ENCODE measurements at places on chromosomes 11 and 22. TPM values are rescaled to one million over a fixed set of nuclear protein-coding genes. Genes with fewer than 3 reads are reported as not detected.

DNA sequence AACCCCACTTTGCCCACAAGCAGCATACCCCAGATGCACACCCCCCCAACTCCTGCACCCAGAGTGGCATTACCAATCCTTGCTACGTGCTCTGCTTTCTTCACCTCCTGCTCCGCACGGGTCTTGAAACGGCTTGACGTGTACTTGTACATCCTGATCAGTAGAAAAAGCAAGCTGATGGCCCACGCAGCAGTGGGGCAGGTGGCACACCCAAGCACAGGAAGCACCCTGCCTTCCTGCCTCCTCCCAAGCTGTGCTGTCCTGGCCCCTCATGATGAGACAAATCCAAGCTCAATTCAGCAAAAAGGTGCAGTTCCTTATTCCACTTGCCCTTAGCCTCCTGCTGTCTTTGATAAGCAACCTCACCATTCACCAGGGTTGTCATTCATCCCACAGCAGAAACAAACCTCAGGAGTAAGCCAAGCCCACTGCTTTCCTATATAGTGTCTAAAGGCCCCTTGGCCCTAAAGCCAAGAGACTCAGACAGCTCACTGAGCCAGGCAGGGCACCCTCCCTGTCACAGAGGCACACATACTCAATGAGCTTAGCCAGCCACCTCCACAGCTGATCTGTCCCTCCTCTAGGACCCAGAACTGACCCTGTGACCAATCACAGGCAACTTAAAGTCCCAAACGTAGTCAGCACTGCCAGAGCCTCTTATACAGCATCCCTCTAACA is 27.8 kb downstream of the MORC2 start:
- H3K27me3 ChIP-seq = no peaks in the 10 kb centered on the region
- no peaks in the 10 kb centered on the region for H3K4me1 ChIP-seq
- DNase-seq = no peak
- no peak overlapping the region for H3K27ac ChIP-seq

DNA sequence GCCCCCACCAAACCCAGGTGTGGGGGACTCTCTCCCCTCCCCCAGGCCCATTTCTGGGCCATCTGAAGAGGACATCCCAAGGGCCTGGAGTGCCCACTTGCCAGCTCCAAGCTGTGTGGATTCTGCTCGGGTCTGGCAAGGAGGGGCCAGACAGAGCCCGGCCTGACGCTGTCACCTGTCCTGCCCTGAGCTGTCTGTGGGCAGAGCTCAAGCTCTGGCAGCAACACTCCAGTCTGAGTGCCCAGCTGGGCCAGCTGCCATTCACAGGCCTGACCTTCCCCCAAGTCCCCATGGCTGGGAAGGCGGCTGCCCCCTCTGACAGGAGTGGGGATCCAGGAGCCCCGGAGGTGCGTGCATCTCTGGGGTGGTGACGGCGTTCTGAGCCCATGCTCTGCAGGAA is 6.2 kb upstream of the PIM3 start:
- no peak overlapping the region for H3K4me3 ChIP-seq
- DNase-seq = no peak
- H3K4me1 ChIP-seq = peaks cover 47% of the 10 kb centered on the region
- no peaks in the 10 kb centered on the region for H3K27me3 ChIP-seq
- H3K27ac ChIP-seq = peak overlapping the region; percentile 59
- H3K36me3 ChIP-seq = no peaks in the 10 kb centered on the region

DNA sequence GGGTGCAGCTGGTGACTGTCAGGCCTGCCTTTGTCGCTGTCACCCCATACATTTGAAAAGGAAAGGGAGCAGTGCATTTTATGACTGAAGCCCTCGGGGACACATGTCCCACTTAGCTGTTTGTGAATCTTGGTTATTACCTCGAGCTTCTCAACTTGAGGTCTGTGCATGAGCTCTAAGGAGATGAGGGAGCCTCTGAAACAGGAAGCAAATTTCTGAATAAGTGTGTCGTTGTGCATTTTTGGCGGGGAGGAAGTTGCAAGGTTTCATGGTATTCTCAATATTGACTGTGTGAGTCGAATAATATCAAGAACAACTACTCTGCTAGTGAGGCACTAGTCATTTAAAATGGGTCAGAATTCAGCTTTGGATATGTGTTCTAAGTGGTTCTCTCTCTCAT is 149.7 kb upstream of the PLET1 start:
- H3K27me3 ChIP-seq = peaks cover 51% of the 10 kb centered on the region
- no peak overlapping the region for H3K27ac ChIP-seq
- no peaks in the 10 kb centered on the region for H3K36me3 ChIP-seq
- DNase-seq = no peak

Gene RTCB
- total RNA-seq = 74.7 TPM

- no peaks in the 10 kb centered on the region for H3K27me3 ChIP-seq
- peaks cover 11% of the 10 kb centered on the region for H3K4me1 ChIP-seq
- no peak overlapping the region for H3K4me3 ChIP-seq
- H3K27ac ChIP-seq = no peak overlapping the region
- H3K36me3 ChIP-seq = no peaks in the 10 kb centered on the region
- peak; percentile 11 for DNase-seq
Observed at GRCh38 chr11:133898770-133899115, 53.4 kb upstream of the SPATA19 start.

- H3K27ac ChIP-seq = peak overlapping the region; percentile 17
- H3K27me3 ChIP-seq = no peaks in the 10 kb centered on the region
- H3K36me3 ChIP-seq = no peaks in the 10 kb centered on the region
Observed at GRCh38 chr11:8962841-8963240, 1.4 kb downstream of the TMEM9B start.

DNA sequence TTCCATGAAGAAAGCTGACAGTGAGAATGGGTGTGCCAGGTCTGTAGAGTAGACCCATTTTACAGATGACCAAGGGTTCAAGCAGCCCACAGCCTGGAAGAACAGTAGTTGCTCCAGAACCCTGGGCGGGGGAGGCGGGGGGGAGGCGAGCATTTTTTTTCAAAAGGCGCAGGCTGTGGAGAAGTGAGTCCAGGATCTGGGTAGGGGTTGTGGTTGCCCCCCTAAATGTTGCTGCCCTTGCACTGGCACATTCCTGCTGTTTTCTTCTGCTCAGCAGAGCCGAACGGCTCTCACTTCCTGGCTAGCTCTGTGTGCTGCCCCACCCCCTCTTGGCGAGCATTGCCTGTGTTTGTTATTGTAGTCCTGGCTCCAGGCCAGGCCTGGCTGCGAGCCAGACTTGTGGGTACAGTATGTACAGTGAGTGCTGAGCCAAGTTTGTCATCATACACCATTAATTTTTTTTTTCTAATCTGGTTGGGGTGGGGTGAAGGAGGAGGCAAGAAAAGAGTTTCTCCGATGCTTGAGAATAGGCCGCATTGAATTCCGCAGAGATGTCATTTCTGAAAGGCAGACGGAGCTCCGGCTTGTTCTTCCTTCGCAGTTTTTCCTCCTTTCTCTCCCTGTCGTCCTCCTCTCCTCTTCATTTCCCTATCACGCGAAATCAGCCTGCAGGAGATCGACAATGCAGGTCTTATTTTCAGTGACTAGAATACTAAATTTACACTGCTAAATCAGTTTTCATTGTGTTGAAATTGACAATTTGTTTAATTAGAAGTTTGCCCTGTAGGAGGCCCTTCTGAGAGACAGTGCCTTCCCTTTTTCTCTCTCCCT is 100.5 kb downstream of the ZBTB16 start:
- peak overlapping the region; percentile 16 for H3K4me3 ChIP-seq
- peaks cover 63% of the 10 kb centered on the region for H3K4me1 ChIP-seq
- peaks cover 91% of the 10 kb centered on the region for H3K27me3 ChIP-seq
- DNase-seq = peak; percentile 99
- peak overlapping the region; percentile 71 for H3K27ac ChIP-seq
- H3K36me3 ChIP-seq = no peaks in the 10 kb centered on the region

DNA sequence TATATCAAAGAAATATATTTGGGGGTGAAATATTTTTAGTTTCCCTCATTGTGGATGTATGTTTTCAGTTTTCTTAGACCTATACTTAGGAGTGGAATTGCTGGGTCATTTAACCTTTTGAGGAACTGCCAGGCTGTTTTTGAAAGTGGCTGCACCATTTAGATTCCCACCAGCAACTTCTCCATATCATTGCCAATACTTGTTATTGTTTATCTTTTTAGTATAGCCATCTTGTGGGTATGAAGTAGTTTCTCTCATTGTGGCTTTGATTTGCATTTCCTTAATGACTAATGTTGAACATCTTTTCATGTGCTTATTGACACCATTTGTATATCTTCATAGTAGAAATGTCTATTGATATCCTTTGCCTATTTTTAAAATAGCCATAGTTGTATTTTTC is 62.1 kb upstream of the B3GNT6 start:
- H3K27me3 ChIP-seq = no peaks in the 10 kb centered on the region
- no peak for DNase-seq
- no peaks in the 10 kb centered on the region for H3K4me1 ChIP-seq
- no peak overlapping the region for H3K27ac ChIP-seq

Gene TUB
- total RNA-seq = 53.4 TPM

- no peaks in the 10 kb centered on the region for H3K36me3 ChIP-seq
- no peaks in the 10 kb centered on the region for H3K27me3 ChIP-seq
- no peak for DNase-seq
Observed at GRCh38 chr11:59698506-59698905, 15.1 kb downstream of the OR10V1 start.

DNA sequence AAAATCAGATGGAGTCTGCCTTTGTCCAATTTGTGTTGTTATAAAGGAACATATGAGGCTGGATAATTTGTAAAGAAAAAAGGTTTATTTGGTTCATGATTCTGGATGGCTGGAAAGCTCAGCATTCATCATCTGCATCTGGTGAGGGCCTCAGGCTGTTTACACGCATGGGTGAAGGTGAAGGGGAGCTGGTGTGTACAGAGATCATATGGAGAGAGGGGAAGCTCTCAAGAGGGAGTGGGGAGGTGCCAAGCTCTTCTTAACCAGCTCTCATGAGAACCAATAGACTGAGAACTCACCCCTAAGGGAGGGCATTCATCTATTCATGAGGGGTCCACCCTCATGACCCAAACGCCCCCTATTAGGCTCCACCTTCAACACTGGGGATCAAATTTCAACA is 40.0 kb downstream of the NEU3 start:
- H3K27ac ChIP-seq = no peak overlapping the region
- no peaks in the 10 kb centered on the region for H3K36me3 ChIP-seq
- peaks cover 3% of the 10 kb centered on the region for H3K4me1 ChIP-seq
- DNase-seq = no peak
- H3K4me3 ChIP-seq = no peak overlapping the region
- peaks cover 14% of the 10 kb centered on the region for H3K27me3 ChIP-seq

GRCh38 chr11:127816962-127817361 is 770.4 kb downstream of the ETS1 start:
- H3K36me3 ChIP-seq = no peaks in the 10 kb centered on the region
- no peak overlapping the region for H3K27ac ChIP-seq
- H3K4me3 ChIP-seq = no peak overlapping the region

All from mesothelial cell of epicardium (in vitro differentiated cells).